OCI-LY7 (cell line): ENCODE measurements at places on chromosomes 16 and 17.

DNA sequence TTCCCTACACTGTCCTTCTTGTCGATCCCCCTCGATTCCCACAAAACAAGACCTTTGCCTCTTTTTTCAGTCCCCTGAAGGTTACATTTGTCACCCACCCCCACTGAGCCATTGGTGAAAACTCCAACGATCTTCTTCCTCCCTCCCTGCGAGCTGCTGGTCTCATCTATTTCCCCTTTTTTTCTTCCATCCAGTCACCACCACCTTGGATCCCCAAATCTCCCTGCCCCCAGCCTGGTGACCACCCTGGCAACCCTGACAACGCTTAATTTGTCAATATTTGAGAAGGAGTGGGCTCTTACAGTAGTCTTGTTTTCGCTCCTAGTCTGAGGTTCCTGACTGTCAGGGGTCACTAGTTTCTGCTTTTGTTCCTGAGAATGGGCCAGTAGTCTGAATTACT, 62.9 kb downstream of the SMPD3 start:
- DNase-seq: no peak

DNA sequence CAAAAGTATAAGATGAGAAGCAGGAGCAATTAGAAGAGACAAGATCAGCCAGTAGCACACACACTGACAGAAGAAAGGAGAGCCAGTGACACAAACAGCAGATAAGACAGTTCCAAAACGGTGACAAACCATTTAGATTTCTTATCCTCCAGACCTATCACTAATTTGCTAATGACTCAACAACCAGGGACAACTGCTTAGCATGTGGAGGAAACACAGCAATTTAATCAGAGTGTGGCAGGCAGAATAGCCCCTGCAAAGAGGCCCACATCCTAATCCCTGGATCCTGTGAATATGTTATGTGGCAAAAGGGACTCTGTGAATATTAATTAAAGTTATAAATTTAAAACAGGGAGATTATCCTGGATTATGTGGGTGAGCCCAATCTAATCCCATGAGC, 81.1 kb downstream of the CACNG1 start:
- no peak for DNase-seq

GRCh38 chr16:65032387-65032786, 89.5 kb downstream of the CDH11 start:
- no peak for DNase-seq

DNA sequence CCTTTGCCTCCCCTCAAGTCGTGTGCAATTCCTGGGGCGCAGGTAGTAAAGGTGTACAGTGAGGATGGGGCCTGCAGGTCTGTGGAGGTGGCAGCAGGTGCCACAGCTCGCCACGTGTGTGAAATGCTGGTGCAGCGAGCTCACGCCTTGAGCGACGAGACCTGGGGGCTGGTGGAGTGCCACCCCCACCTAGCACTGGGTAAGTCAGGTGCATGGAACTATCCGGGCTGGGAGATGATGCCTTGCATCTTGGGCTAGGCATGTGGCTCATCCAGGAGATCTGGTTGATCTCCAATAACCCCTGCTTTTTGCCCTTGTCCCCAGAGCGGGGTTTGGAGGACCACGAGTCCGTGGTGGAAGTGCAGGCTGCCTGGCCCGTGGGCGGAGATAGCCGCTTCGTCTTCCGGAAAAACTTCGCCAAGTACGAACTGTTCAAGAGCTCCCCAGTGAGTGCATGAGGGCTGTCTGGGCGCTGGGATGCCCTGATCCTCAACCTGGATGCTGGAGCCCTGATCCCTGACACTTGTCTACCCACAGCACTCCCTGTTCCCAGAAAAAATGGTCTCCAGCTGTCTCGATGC, 5.2 kb downstream of the GRB7 start:
- no peak for DNase-seq

DNA sequence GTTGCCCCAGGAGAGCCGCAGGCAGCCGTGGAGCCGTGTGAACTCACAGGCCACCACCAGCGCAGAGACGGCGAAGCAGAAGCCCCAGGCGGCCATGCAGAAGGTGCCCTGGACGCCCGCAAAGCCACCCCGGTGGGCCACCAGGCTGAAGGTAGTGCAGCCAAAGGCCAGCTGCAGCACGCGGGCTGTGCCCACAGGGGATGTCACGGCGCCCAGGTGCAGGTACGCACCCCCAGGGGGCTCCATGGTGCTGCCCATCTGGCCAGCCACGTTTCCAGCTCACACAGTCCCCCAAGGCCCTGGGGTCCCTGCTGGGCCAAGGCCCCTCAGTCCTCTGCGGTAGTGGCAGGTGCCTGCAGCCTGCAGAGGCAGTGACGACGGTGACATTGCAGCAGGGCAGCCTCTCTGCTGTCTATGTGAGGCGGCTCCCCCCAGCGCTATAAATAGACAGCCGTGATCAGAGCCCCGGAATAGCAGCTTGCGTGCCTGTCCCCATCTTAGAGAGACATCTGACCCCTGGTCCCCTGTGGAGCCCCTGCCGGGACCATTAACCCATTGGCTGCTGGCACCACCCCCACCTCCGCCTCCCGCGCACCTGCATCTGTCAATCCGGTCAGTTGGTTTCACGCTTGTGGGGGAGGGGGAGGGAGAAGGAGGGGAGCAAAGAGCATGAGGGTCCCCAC, 4.5 kb upstream of the PYCR1 start:
- peak; percentile 63 for DNase-seq

- no peak for DNase-seq
These were observed 329.7 kb downstream of the HS3ST3B1 start for GRCh38 chr17:14630621-14631020.

DNA sequence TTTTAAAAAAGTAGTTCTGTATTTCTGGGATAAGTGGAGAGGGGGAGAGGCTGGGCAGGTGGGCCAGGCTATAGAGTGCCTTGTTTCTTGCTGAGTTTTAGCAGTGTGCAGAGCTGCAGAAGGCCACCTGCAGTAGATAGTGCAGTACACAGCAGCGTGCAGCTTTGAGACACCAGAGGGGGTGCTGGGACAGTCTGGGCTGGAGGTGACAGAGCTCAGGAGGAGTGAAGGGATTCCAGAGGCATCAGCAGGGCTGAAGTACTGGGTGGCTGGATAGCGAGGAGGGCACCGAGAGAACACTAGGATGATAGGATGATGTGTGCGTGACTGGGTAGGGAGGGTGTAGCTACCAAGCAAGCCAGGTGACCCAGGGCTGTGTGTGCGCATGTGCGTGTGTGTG, 26.6 kb downstream of the LCMT1 start:
- no peak for DNase-seq

- no peak for DNase-seq
These were observed 8.3 kb upstream of the SPNS3 start for GRCh38 chr17:4425398-4425797.

DNA sequence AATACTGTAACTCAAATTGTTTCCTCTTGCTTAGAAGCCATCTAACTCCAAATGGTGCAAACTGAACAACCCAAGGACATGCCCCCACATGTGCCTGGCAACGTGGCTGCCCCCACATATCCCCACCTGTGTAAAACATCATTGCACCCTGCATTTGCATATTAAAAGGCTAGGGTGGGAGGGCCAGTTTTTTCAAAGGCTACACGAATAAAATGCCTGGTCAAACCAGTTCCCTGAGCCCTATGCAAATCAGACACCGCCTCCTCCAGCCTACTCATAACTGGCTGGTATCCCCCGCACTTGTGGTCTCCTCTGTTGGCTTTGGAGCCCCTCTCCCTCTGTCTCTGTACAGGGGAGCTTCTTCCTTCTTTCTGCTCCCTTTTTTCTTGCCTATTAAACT, 26.7 kb downstream of the C16orf54 start:
- DNase-seq: no peak
